ENCODE measurements at places on chromosomes 11 and 22. TPM values are rescaled to one million over a fixed set of nuclear protein-coding genes. Genes with fewer than 3 reads are reported as not detected.

DNA sequence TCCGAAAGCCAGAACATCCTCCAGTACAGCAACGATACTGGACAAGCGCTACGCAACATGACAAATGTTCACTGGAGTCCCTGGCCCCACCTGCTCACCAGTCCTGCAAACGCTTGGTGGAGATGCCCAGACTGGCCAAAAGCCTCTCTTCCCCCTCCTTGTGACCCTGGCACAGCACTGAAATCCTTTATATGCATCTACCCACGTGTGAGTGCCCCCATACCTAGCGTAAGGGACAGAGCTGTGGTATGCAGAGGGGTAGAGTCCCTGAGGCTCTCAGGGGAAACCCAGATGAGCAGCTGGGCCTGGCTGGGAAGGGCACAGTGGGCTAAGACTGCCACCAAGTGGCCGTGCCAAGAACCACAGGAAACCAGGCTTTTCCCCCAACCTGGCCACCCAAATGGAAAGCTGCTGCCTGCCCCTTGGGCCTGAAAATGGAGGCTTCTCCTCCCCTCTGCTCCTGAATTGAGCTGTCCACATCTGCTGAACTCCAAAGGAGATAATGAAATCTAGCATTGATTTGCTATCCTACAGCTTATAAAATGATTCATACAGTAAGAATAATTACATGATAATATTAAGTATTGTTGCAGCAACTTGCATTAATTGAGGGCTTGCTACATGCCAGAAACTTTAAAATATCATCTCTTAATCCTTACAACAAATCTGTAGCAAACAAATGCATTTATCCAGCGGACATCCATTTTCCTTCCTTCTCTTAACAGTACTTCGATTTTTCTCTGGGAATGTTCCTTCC lies 24.8 kb upstream of the TTC12 start:
- DNase-seq = no peak

The LRRN4CL gene
- 6.4 TPM for total RNA-seq

- peak; percentile 65 for DNase-seq
These were observed 32.1 kb downstream of the A4GALT start for GRCh38 chr22:42688241-42689211.

The CRYBB1 gene
- total RNA-seq = not detected

DNA sequence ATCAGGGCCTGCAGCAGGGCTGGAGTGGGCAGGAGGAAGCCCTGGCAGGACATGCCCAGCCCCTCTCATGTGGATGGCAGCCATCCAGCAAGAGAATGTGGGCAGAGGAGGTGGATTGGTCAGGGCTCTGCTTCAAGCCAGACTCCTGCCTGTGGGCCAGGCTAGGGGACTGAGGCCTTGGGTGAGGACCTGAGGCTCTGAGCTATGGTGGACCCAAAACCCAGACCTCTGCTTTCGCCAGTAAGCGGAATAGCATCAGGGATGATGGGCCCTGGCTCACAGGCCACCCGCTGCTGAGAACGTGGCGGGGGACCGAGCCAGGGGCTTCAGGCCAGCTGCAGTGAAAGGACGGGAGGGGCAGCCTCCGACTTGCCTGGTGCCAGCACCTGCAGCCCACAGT lies 57.4 kb downstream of the LINC01488 start:
- peak; percentile 20 for DNase-seq

DNA sequence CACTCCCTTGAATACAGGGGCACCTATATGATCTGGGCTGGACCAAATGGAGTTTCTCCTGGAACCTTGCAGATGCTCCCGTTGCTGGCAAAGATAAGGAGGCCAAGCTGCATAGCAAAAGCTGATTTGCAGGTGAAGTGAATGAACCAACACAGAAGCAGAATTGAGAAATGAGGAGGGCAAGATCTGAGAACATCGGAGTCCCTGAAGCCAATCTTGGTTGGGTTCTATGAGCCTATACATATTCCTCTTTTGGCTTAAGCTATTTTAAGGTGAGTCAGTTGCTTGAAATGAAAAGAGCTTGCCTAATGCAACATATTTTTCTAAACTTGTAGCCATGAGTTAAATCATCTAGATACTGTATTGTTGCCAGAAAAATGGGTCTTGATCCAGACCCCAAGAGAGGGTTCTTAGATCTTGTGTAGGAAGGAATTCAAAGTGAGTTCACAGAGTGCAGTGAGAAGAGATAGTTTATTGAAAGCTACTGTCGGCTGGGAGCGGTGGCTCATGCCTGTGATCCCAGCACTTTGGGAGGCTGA lies 23.5 kb downstream of the WEE1 start:
- DNase-seq = no peak

GRCh38 chr11:121236115-121237001 lies 56.2 kb upstream of the SC5D start:
- DNase-seq = no peak

The F2 gene
- total RNA-seq = 0.37 TPM

The QSER1 gene
- 53.0 TPM for total RNA-seq

GRCh38 chr11:76263166-76263565 lies 56.9 kb upstream of the WNT11 start:
- DNase-seq = no peak

GRCh38 chr11:4881860-4882500 lies at the start of gene OR51T1:
OR51T1 (plus strand) TSS chr11:4881900; CDS start chr11:4881900, 0 bp downstream.
- DNase-seq = no peak

DNA sequence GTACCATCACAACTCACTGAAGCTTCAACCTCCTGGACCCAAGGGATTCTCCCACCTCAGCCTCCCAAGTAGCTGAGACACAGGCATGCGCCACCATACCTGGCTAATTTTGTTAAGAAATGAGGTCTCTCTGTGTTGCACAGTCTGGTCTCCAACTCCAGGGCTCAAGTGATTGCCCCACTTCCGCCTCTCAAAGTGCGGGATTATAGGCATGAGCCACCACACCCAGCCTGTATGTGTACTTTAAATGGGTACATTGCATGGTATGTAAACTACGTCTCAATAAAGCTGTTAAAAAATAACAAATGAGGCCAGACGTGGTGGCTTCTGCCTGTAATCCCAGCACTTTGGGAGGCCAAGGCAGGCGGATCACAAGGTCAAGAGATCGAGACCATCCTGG lies 36.2 kb upstream of the DDX6 start:
- no peak for DNase-seq

DNA sequence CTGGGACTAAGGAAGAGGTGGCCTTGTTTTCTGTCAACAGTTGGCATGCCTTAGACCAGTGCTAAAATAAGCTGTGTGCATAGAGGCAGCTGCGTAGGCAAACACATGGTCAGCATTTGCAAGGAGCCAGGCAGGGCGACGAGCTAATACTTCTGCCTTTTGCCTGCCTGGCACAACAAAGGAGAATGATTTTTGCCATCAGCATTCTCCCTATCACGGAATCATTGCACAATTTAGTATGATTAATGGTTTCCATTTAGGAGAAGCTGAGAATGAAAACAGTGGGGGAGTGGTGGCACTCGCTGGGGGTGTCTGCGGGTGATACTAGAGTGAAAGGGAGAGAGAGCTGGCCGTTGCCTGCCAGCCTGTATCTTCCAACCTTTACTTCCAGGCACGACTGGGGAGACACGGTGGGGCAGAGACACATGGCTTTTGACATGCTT lies 336.0 kb downstream of the CADM1 start:
- no peak for DNase-seq

The BIRC3 gene
- 11.5 TPM for total RNA-seq

The UCP2 gene
- 84.4 TPM for total RNA-seq

DNA sequence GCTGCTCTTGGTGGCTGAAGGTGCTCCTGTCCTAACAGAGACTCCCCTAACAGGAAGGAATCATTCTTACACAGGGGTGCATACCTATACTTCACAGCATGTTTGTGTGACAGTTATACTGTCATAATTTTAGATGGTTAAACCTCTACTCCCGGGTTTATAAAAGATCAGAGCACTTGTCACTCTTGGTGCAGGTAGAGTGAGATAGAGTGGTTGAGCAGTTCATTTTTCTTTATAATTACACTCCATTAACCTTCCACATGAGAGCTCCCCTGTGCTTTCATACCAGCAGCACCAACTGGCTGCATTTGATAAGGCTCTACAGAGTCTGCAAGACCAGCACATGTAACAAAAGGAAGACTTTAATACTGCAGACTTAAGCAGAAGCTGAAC lies 72.9 kb downstream of the LARGE2 start:
- DNase-seq = no peak

The TRIM5 gene
- 29.9 TPM for total RNA-seq

DNA sequence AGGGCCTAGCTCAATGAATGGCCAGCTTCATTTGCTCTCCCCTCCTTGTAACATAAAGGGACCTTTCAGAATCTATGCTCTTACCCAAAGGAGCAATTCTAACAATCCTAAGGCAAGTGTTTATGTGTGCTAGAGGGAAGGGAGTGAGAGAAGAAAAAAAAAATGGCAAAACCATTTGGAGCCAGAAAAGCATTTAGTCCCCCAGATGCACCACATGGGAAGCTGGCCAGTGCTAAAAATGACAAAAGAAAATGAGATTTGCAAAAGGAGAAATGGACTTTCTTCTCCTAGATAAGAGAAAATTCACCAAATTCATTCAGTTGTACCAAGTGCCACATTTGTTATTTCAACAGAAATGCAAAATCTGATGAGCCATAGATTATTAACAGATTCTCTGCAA lies 52.8 kb downstream of the SERGEF start:
- DNase-seq = no peak

DNA sequence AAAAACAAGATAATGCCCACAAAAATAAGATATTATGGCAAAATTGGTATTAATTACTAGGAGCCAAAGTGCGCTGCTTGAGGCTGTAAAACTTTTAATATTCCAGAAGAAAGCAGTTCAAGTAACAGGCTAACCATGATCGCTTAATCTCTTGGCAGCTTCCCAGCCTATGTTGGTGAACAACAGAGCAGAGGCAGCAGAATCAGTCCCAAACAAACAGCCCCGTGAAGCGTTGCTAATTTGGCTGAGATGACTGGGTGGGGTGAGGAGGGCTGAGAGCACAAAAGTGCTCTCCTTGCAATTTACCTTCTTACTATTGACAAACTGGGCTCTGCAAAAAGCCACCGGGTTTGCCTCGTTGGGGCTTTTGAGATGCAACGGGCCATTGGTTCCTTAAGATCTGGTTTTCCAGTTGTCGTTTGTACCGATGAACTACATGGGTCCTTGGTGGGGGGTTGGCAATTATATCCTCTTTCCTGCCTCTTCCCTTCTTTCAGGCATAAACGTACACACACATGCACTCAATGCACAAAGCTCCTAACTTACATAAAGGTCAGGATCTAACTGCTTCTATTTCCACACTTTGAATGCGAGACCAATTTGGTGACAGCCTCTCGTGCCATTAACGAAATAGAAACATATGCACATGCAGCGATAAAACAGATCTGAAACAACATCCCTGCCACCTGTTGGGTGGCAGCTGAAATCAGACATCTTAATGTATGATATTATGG lies 407.6 kb upstream of the CADM1 start:
- no peak for DNase-seq

The MMP13 gene
- total RNA-seq = not detected

The CCDC116 gene
- 1.4 TPM for total RNA-seq

- no peak for DNase-seq
These were observed 1410.8 kb downstream of the TBC1D22A start for GRCh38 chr22:48173061-48173772.

The KCNQ1OT1 gene
- 5.3 TPM for total RNA-seq

DNA sequence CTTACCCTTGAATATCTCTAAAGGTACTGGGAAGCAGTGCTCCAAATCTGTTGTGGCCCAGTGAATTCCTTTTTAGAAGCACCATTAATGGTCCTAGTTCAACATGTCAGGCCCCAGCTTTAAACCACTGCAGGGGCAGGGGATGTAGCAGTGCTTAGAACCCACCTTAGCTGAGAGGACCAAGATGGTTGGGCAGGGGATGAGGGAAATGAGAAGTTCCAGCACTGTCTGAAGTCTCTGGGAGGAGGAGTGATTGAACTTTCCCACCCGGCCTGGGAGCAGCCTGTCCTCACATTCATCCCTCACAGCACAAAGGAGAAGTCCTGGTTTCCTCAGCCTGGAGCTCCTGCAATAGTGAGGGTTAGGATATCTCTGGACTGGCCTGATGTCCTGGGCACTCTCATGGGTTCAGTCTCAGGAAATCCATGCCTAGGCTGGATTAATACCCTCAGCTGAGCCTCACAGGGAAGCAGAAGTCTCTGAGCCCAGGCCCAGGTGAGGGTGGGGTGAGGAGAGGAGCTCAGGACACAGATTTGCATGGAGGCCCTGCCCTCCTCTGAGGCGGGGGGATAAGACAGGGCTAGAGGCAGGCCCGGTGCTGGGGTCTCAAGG lies 28.6 kb upstream of the PRAME start:
- no peak for DNase-seq

DNA sequence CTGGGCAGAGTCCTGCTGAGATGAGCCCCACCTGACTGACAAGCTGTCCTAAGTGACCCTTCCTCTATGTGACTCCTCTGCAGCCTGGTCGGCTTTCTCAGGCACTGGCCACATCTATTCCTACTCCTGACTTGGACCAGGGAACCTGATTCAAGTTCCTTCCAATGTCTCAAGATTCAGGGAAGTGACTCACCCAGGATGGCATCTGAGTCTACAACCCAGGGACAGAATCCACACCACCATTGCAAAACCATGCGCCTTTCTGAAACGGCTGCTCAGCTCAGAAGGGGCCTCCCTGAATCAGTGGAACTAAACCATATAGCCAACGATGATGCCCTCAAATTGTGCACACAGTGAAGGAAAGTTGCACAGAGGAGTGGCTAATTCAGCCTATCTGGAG lies 63.9 kb upstream of the CSNK2A3 start:
- no peak for DNase-seq

DNA sequence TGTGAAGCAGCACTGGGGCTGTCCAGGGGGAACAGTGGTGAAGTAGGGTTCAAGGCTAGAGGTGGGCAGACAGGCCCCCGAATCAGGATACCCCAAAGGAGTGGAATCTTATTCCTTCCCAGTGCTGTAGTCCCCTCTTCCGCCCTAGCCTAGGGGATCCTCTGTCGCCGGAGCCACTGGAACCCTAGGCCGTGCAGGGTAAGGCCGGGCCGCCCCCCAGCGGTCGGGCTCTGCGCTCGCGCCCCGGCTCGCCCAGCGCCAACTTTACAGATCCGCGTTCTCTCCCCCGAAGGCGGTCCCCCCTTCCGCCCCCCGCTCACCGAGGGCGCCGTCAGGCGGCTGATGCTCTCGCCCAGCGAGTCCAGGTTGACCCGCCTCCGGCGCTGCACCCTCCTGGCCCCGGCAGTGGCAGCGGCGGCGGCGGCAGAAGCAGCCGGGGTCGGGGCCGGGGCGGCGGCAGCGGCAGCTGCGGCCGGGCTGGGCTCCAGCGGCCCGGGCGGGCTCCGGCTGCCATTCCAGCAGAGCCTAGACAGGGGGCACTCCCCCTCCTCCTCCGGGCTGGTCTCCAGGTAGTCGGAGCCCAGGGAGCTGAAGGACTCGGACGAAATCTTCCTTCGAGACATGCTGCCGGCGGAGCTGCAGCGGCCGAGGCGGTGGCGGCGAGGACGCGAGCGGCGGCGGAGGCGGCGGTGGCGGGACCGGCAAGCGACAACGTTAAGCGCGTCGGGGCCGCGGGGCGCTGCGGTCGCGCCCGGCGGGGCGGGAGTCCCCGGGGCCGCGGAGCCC lies 650 bp downstream of the GUCY1A2 start:
- peak; percentile 88 for DNase-seq

The NCF4 gene
- 28.2 TPM for total RNA-seq

The FXYD6 gene
- total RNA-seq = 34.0 TPM
